ENCODE measurements at places on chromosomes 16 and 17. TPM values are rescaled to one million over a fixed set of nuclear protein-coding genes. Genes with fewer than 3 reads are reported as not detected.

GRCh38 chr17:69608808-69609472 is 194.4 kb downstream of the MAP2K6 start:
- DNase-seq: peak; percentile 71

GRCh38 chr17:41935641-41936040 is 5.2 kb downstream of the ODAD4 start:
- DNase-seq: no peak

GRCh38 chr17:77610972-77611521 is 347.5 kb upstream of the TNRC6C start:
- no peak for DNase-seq

- DNase-seq: no peak
These were observed 58.3 kb downstream of the WIPI1 start for GRCh38 chr17:68398691-68399637.

DNA sequence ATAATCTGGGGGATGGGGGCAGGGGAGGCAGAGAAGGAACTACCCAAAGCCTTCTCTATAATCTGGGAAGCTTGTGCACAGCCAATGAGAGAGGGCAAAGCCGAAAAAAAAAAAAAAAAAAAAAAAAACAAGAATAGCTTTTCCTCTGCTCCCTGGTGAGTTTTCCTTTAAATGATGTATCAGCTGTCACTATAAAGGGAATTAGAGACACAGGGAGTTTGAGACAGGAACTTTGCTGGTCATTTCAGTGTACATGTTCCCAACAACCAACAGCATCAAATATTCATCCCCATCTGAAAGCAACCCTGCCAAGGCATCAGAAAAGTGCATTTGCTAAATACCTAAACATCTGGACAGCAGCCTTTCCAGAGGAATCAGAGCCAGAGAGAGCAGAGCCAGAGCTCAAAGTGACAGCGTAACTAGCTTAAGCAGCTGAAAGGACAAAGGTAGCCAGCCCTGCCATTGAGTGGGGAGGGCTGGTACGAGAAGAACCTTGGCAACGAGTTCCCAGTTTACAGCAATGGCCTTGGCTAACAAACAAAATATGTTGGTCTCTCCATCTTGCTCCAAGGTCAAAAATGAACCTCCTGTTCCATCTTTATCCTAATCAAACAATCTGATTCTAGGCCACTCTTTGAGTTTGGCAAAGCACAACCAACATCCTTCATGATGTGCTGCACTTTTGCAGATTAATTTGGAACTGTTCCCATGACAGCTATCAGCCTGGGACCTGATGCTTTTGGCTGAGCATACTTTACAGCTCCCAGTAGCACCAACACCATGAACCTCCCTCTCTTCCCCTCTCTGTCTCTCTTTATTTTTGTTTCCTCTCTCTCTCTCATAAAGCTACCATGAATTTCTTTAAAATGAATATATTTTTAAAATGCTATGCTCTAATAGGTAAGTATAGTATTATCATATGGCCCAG is 143.7 kb upstream of the GNAO1 start:
- no peak for DNase-seq

DNA sequence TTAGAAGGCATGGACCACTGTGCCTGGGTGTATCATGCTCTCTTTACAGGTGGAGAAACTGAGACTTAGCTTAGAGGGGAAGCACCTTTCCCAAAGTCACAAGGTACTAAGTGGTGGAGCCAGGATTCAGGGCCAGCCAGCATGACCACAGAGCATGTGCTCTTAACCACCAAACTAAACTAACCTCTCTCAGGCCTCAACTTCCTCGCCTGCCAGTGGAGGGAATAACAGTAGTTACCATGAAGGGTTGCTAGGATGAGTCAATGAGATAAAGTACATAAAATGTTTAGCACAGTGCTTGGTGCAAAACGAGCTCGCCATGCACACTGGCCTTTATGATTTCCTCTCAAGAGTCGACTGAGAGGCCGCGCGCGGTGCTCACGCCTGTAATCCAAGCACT is 6.4 kb upstream of the MYO1C start:
- no peak for DNase-seq

DNA sequence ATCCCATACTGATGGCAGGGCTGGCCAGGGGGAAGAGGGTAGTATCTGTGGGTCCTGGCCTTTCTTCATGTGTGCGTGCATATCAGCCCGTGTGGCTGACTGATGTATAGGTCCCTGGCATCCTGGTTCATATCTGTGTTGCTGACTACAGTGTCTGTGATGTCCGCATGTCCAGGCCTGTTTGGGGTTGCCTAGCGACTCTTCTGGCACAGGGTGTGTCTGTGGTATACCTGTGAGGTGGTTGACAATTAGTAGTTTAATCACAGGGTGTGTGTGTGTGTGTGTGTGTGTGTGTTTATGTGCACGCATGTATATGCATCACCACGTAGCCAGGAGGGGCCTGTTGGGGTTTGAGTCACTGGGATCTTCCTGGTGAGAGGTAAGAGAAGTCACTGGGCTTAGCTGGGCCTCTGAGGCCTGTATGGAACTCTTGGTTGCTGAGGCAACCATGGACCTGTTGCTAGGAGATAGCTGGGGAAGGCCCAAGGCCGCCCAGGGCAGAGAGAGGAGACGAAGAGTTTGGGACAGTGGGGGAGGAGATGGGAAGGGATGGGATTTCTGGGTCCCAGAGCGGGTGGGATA is 603 bp upstream of the TMEM95 start:
- DNase-seq: no peak

GRCh38 chr16:4313563-4314531 is 2.0 kb upstream of the GLIS2 start:
- DNase-seq: no peak

GRCh38 chr16:65579050-65579449 is 457.2 kb upstream of the CDH11 start:
- no peak for DNase-seq

- DNase-seq: no peak
These were observed 25.9 kb upstream of the PHB1 start for GRCh38 chr17:49440581-49440980.

- DNase-seq: no peak
These were observed 30.2 kb upstream of the GUCY2D start for GRCh38 chr17:7972131-7972785.

DNA sequence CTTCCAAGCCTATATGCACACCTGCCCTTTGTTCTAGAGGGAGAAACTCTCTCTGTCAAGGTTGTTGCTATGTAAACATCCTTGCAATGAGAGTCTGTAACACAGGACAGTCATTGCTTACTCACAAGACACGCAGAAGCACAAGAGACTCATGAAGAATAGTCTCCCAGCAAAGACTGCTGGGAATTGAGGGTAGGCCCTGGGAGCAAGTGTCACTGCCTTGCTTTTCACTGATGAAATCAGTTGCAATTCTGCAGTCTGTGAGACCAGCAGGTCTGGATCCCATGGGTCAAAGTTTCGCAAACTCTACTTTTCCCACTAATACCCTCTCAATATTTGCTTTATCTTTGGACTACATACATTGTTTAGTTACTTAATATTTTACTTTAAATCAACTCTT is 177.4 kb downstream of the FTO start:
- no peak for DNase-seq

- no peak for DNase-seq
These were observed 42.8 kb downstream of the PKD1 start for GRCh38 chr16:2092866-2093265.

- DNase-seq: no peak
These were observed 1.5 kb downstream of the CPNE2 start for GRCh38 chr16:57093666-57094564.

DNA sequence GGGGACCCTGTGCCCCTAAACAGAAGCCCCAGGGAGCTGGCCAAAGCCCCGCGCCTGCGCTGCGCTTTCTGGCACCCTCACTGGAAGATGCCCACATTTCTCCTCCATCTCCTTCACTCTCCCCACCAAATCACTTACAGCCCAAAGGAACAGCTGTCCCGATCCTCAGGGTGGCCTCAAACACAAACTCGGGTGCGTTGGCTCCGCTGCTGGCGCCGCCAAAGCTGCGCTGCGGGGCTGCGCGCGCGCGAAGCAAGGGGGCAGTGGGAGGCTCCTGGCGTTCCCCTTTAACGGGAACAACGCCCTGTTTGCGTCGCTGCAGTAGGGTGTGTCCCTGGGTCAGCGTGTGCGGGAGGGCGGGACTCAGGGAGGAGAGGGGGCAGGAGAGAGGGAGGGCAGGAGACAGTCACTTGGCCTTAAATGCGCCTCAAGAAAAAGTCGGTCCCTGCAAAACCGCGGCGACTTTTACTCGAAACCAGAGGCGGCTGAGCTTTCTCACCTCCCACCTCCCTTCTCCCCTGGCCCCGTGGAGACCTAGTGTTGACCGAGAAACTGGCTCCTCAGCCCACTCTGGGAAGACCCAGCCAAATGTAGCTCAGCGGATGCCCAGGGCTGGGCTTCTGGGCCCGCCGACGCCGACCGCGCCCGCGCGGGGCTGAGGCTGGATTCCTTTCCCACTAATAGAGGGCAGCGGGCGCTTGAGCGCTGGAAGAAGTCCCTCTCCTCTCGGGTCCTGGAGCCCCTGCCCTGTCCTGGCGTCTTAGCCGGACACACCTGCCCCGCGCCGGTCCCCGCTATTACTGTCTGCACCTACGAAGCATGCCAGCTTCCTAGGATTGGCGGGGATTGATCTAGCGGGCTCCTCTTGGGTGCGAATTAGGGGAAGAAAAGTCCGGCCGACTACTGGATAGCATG is 2.6 kb downstream of the PMP22 start:
- no peak for DNase-seq

DNA sequence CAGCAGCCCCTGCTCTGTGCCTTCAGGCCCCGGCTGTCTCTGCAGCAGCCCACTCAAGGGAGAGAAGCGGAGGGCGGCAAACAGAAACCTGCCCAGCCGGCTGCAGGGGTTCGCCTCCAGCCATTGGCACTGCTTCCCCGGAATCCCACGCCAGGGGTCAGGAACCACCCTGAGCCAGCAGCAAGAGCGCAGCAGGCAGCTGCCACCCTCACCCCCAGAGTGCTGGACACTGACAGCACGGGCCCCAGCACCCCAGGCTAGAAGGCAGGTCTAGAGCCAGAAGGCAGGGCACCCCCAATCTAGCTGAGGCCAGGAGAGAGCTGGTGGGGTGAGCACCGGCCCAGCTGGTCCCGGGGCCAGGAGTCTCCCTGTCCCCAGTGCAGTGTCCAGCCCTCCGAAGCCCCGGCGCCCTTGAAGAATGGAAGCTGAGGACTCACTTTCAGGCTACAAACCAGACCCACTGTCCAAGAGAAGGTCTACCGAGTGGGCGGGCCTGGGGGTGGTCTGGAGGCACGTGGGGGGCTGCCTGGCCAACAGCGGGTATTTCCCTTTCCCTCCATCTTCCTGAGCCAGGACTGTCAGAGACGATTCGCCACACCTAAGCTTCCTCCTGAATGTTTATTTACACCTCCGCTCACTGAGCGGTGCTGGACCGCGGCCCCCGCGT is 8.4 kb downstream of the UBALD2 start:
- DNase-seq: no peak

DNA sequence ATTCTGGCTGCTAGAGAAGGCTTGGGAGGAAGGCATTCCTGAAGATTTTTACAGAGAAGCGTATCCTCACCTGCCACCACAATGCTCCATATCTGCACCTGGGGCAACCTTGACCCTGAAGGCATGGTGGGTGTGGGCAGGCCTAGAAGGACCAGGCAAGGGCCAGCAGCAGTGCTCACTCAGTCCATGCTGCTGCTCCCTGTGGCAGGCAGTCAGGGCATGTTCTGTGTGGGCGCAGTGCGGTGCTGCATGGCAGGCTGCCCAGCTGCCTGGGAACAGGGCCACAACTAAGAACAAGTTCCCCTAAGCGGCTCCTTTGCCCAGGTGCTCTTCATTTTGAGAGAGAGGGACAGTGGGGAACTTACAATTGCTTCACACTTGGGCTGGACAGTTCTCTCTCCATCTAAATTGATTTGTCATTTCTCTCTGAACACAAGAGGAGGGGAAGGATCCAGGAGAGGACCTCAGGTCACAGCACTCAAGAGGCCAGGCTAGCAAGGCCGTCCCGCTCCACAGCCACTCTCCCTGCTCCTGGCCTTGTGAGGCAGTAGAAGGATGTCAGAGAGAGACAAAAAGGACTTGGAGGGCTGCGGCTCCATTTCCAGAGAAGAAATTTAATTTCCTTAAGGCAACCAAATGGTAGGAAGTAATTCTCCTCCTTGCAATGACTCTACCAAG is 158.8 kb downstream of the AATF start:
- DNase-seq: no peak

DNA sequence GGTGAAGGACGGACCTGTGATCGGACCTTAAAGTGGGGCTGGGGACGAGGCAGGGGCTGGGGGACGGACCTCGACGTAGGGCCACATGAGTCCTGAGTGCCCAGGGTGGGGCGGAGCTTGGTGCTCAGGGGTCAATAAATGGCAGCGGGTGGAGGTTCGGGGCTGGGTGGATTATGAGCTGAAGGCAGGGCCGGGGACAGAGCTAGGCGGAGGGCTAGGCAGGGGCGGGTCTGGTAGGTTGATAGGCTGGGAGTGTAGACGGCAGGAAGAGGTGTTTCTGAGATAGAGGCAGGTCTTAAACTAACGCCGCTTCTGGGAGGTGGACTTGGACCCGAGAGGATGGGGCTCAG is 733 bp downstream of the CHRNB1 start:
- DNase-seq: no peak

DNA sequence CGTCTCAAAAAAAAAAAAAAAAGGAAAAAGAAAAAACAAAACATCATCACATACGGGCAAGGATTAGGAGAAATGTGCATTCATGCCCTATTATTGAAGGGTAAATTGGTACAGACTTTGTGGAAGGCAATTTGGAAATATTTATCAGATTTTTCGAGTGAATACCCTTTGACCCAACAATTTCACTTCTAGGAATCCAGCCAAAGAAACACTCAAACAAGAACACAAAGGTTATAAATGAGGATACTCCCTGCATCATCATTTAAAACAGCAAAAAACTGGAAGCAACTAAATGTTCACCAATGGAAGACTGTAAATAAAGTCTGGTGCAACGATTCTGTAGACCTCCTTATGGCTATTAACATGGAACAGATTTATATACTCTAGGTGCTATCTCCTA is 12.9 kb downstream of the ZNF423 start:
- DNase-seq: no peak

Gene SLC6A2
- total RNA-seq: not detected

Gene PLK1
- 47.7 TPM for total RNA-seq

Gene UBALD1
- 5.4 TPM for total RNA-seq

Gene KRT33B
- total RNA-seq: not detected

Gene CTRB1
- not detected for total RNA-seq

Gene KRT39
- total RNA-seq: not detected

Gene RCVRN
- not detected for total RNA-seq

Gene MYL4
- 0.81 TPM for total RNA-seq

Gene TBC1D28
- not detected for total RNA-seq

Gene CCL14
- 21.8 TPM for total RNA-seq

Gene HOXB7
- total RNA-seq: 0.59 TPM

All from pulmonary artery endothelial cell (primary cell).